ENCODE measurements at places on chromosomes 5 and 9. TPM values are rescaled to one million over a fixed set of nuclear protein-coding genes. Genes with fewer than 3 reads are reported as not detected.
A peak's percentile ranks its signal among the peaks of the same experiment; 100 is the strongest.

DNA sequence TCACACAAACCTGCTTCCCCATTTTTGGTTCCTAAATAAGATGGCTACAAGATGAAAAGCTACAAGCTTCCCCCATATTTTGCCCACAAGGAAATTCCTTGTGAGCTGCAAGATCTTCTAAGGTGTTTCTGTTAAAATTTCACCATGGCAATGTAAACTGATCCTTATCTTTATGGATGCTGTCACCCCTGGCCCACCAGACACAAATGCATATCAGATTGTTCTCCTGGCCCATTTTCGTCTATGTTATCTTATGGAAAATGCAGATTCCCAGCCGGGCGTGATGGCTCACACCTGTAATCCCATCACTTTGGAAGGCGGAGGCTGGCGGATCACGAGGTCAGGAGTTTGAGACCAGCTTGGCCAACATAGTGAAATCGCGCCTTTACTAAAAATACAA, 65.1 kb upstream of the IL6ST start:
- no peak overlapping the region for H3K4me3 ChIP-seq
- DNase-seq = no peak
- peaks cover 29% of the 10 kb centered on the region for H3K4me1 ChIP-seq
- no peak overlapping the region for H3K27ac ChIP-seq
- H3K36me3 ChIP-seq = peaks cover 7% of the 10 kb centered on the region
- peaks cover 59% of the 10 kb centered on the region for H3K27me3 ChIP-seq

GRCh38 chr5:59725392-59725767, 168.1 kb downstream of the PDE4D start:
- H3K4me1 ChIP-seq = no peaks in the 10 kb centered on the region
- H3K27ac ChIP-seq = no peak overlapping the region
- no peaks in the 10 kb centered on the region for H3K36me3 ChIP-seq
- DNase-seq = no peak

GRCh38 chr9:24127519-24127918, 301.5 kb upstream of the ELAVL2 start:
- DNase-seq = no peak
- H3K36me3 ChIP-seq = no peaks in the 10 kb centered on the region
- no peaks in the 10 kb centered on the region for H3K4me1 ChIP-seq
- H3K4me3 ChIP-seq = no peak overlapping the region

GRCh38 chr9:84493284-84493947, 152.9 kb upstream of the SLC28A3 start:
- H3K4me3 ChIP-seq = no peak overlapping the region
- no peak for DNase-seq
- no peaks in the 10 kb centered on the region for H3K27me3 ChIP-seq
- H3K4me1 ChIP-seq = no peaks in the 10 kb centered on the region
- no peak overlapping the region for H3K27ac ChIP-seq
- H3K36me3 ChIP-seq = no peaks in the 10 kb centered on the region

GRCh38 chr9:109974143-109974917, 194.3 kb downstream of the PALM2AKAP2 start:
- H3K27me3 ChIP-seq = peaks cover 3% of the 10 kb centered on the region
- H3K4me3 ChIP-seq = no peak overlapping the region
- H3K36me3 ChIP-seq = no peaks in the 10 kb centered on the region
- peaks cover 41% of the 10 kb centered on the region for H3K4me1 ChIP-seq
- H3K27ac ChIP-seq = peak overlapping the region; percentile 75

- H3K27me3 ChIP-seq = peaks cover 8% of the 10 kb centered on the region
- no peak overlapping the region for H3K4me3 ChIP-seq
- H3K36me3 ChIP-seq = no peaks in the 10 kb centered on the region
- H3K27ac ChIP-seq = no peak overlapping the region
These were observed 4.7 kb downstream of the SYNPO start for GRCh38 chr5:150645070-150645700.

- no peaks in the 10 kb centered on the region for H3K36me3 ChIP-seq
- peaks cover 2% of the 10 kb centered on the region for H3K27me3 ChIP-seq
- H3K4me1 ChIP-seq = peaks cover 2% of the 10 kb centered on the region
- no peak overlapping the region for H3K27ac ChIP-seq
- no peak for DNase-seq
These were observed 92.3 kb downstream of the DAP start for GRCh38 chr5:10668697-10669096.

DNA sequence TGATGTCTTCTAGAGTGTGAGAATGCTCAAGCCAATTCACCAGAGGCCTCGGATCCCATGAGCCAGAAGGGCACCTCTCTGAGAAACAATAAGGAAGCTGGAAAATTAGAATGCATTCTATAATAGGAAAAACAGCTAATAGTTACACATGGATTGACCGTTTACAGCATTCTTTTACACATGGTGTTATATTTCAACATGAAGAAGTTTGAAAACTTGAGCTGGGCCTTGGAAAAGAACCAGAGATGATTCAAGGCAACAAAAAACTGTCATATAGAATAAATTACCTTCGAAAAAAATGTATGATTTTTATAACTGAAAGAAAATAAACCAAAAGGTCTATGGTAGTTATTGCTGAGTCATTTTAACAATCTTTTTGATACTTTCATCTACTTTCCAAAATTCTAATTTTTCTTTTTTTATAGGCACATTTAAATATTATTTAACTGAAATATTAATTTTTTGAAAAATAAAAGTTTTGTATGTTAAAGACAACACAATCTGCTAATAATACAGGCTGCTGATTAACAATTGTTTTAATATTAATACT, 6.2 kb downstream of the SH3TC2 start:
- peaks cover 25% of the 10 kb centered on the region for H3K27me3 ChIP-seq
- H3K4me3 ChIP-seq = no peak overlapping the region
- H3K4me1 ChIP-seq = no peaks in the 10 kb centered on the region
- no peak overlapping the region for H3K27ac ChIP-seq
- DNase-seq = no peak

DNA sequence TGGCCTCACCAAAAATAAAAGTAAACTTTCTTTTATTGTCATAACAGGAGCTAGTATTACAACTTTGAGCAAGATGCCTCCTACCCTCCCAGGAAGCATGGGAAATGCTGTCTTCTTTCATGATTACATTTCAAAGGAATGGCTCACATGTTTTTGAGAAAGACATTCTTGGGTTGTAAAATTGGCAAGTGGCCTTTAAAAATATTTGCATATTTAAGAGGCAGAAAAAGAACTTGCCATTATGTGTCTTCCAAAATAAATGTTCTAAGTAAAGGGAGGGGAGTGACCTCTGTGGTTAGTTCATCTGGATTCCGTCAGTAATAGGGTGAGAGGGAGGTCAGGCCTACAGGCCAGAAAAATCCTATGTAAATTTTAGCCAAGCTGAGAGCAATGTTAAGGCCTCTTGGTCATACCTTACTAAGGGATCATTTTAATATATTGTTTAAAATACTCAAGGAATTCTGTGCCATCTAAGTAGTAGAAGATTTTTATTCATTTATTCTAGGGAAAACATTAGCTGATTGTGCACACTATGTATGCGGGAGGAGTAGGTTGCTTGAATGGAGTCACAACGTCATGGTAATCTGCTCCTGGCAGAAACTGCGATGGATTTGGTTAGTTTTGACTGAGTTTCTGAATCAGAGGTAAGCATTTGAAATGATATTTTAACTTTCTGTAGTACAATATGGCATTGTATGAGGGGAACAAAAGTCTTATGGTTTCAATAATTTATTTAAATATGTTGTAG, 1485.7 kb upstream of the CDH9 start:
- H3K4me3 ChIP-seq = no peak overlapping the region
- no peaks in the 10 kb centered on the region for H3K36me3 ChIP-seq
- H3K27me3 ChIP-seq = no peaks in the 10 kb centered on the region
- no peak overlapping the region for H3K27ac ChIP-seq
- DNase-seq = no peak

- H3K27me3 ChIP-seq = no peaks in the 10 kb centered on the region
- peak overlapping the region; percentile 16 for H3K27ac ChIP-seq
- DNase-seq = no peak
- H3K4me3 ChIP-seq = no peak overlapping the region
- no peaks in the 10 kb centered on the region for H3K4me1 ChIP-seq
These were observed 14.7 kb downstream of the LRRC70 start for GRCh38 chr5:62593331-62593730.

- H3K4me3 ChIP-seq = no peak overlapping the region
- H3K27ac ChIP-seq = no peak overlapping the region
- peaks cover 5% of the 10 kb centered on the region for H3K4me1 ChIP-seq
- no peak for DNase-seq
- H3K36me3 ChIP-seq = peaks cover 37% of the 10 kb centered on the region
These were observed 31.8 kb downstream of the TENT4A start for GRCh38 chr5:6744841-6745705.

DNA sequence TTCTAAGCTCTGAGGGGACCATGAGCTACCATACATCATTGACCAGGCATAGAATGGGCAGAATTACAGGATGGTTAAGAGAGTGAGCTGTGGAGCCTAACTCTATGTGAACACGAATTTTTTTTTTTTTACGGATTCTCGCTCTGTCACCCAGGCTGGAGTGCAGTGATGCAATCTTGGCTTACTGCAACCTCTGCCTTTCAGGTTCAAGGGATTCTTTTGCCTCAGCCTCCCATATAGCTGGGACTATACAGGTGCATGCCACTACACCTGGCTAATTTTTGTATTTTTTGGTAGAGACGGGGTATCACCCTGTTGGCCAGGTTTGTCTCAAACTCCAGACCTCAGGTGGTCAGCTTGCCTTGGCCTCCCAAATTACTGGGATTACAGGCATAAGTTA, 72.8 kb upstream of the PCAT7 start:
- H3K27me3 ChIP-seq = peaks cover 9% of the 10 kb centered on the region
- DNase-seq = no peak
- no peak overlapping the region for H3K4me3 ChIP-seq
- peaks cover 3% of the 10 kb centered on the region for H3K4me1 ChIP-seq
- H3K36me3 ChIP-seq = no peaks in the 10 kb centered on the region

DNA sequence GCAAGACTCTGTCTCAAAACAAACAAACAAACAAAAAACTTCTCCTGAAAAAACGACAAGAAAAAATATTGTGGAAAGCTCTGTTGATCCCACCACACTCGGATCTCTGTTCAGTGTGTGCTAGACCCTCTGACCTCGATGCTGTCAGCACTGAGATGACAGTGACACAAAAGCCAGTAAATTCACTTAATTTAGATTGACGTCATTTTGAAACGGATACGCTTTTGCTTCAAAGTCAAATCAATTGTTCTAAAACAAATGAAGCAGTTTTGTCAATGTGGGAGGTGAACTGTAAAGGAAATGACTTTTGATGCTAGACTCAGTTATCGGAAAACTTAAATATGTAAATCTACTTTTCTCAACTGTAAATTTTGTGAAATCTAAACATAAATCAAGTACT, 26.6 kb downstream of the CCT5 start:
- H3K27me3 ChIP-seq = peaks cover 10% of the 10 kb centered on the region
- H3K4me3 ChIP-seq = no peak overlapping the region
- no peak for DNase-seq
- peaks cover 10% of the 10 kb centered on the region for H3K4me1 ChIP-seq

The GOLGA1 gene
- 19.0 TPM for total RNA-seq

The PCDHA7 gene
- not detected for total RNA-seq

The NOL6 gene
- total RNA-seq = 43.1 TPM

The SLC6A18 gene
- total RNA-seq = not detected
